ENCODE measurements at places on chromosomes 6 and 20.

DNA sequence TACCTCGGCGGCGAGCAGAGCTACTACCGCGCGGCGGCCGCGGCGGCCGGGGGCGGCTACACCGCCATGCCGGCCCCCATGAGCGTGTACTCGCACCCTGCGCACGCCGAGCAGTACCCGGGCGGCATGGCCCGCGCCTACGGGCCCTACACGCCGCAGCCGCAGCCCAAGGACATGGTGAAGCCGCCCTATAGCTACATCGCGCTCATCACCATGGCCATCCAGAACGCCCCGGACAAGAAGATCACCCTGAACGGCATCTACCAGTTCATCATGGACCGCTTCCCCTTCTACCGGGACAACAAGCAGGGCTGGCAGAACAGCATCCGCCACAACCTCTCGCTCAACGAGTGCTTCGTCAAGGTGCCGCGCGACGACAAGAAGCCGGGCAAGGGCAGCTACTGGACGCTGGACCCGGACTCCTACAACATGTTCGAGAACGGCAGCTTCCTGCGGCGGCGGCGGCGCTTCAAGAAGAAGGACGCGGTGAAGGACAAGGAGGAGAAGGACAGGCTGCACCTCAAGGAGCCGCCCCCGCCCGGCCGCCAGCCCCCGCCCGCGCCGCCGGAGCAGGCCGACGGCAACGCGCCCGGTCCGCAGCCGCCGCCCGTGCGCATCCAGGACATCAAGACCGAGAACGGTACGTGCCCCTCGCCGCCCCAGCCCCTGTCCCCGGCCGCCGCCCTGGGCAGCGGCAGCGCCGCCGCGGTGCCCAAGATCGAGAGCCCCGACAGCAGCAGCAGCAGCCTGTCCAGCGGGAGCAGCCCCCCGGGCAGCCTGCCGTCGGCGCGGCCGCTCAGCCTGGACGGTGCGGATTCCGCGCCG, 994 bp downstream of the FOXC1 start:
- no peak for DNase-seq

DNA sequence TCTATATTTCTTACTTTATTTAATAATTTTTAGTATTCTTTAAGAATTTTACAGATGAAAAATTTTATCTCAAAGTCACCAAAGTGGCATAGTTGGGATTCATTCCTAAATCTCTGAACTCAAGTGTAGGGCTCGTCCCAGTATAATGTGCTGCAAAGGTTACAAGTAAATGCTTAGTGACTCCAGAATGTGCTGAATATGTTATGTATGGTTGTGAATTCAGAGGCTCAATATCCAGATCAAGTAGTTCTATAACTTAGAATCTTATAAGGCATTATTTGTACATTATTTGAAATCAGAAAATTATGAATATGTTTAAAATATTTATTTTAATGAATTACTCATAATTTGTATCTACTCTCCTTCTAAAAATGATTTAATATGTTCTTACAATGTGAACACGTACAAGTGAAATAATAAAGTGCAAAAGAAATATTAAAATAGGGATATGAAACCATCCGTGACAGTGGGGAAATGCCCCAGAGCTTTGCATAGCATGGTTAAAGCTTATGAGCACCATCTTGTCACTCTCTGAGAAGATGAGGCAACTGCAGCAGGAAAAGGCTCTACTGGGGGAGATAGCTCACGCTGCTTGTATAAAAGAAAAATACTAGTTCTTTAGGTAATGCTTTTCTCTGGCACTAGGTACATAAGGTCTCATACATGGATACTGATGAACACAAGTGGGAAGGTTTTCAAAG, 259.0 kb downstream of the FOXC1 start:
- no peak for DNase-seq

DNA sequence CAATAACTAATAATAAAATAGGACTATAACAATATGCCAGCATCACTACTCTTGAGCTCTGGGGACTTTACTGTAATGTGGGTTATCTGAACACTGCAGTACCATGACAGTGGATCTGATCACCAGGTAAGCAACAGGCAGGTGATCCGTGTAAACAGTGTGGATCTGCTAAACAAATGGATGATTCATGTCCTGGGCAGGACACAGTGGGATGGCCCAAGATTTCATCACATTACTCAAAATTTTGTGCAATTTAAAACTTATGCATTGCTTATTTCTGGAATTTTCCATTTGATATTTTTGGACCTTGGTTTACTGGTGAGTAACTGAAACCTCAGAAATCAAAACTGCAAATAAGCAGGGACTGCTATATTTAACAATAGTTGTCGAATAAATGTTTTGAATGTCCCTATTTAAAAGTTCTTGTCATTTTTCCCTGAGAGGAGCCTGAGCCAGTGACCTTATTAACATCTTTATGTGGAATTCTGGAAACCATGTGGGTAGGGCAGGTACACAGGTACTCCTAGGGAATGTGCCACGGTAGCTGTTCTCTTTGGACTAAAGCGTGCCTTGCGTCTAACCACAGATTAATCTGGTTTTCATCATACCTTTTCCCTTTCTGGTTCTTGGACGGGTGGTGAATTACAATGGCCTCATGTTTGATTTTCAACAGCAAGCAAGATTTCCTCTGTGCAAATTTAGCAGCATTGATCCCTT, 214.5 kb upstream of the SASH1 start:
- no peak for DNase-seq

DNA sequence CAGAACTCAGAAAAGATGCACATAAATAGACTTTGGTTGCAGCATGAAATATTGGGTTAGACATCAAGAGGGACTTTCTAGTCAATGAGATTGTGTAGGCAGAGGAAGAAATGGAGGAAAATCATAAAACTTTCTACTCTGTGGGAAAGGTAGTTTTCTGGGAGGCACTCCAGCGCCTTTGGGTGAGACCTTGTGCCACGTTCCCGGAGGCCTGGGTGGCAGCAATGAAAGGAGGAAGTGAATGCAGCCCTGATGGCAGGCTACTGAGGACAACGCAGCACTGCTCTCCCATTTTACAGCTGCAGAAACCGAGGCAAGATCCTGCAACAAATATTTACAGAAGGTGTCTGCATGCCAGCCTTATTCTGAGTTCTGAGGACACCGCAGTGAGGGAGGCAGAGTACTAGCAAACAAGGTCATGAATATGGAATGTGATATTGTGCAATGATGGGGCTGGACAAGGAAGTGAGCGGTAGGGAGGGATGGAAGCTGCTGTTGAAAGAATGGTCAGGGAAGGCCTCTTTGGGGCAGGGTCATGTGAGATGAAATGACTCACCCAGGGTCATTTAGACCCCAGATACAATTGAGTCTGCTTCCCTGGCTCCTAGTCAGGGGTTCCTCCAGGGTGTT, 159.1 kb downstream of the TFAP2C start:
- DNase-seq: no peak

GRCh38 chr6:14596410-14596809, 478.8 kb downstream of the CD83 start:
- no peak for DNase-seq

DNA sequence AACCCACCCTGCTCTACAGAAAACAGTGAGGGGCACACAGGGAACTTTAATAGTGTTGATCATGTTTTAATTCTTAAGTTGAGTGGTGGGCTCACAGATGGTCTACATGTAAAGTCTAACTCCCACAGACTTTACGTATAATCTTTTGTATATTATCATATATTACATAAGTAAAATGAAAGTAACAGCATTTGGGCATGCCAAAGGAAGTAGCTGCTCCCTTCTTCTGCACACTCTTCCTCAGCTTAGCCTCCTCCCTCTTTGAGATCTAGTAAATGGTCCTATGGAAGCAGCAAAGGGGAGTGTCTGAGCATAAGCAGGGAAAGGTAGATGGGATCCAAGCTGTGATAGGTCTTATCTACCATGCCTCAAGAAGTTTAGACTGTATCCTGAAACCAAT, 11.2 kb downstream of the MED20 start:
- no peak for DNase-seq

- no peak for DNase-seq
Measured at GRCh38 chr20:18992418-18992817, 178.8 kb downstream of the SCP2D1 start.

GRCh38 chr6:118953391-118953790, 18.4 kb upstream of the MCM9 start:
- no peak for DNase-seq

DNA sequence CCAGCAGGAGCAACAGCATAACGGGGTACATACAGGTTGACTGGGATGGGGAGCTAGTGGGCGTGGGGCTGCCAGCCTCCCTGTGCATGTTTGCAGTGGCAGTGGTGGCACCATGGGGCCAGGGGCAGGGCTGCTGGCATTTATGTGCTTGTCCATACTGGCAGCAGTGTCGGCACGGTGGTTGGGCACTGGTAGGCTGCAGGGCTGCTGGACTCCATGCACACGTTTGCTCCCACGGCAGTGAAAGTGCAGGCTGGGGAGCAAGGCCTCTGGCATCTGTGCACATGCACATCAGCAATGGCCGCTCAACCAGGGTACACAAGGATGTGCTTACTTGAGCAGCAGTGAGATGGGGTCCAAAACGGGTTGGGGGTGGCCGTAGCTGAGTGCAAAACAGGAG, 159.5 kb upstream of the KHDRBS2 start:
- DNase-seq: no peak

DNA sequence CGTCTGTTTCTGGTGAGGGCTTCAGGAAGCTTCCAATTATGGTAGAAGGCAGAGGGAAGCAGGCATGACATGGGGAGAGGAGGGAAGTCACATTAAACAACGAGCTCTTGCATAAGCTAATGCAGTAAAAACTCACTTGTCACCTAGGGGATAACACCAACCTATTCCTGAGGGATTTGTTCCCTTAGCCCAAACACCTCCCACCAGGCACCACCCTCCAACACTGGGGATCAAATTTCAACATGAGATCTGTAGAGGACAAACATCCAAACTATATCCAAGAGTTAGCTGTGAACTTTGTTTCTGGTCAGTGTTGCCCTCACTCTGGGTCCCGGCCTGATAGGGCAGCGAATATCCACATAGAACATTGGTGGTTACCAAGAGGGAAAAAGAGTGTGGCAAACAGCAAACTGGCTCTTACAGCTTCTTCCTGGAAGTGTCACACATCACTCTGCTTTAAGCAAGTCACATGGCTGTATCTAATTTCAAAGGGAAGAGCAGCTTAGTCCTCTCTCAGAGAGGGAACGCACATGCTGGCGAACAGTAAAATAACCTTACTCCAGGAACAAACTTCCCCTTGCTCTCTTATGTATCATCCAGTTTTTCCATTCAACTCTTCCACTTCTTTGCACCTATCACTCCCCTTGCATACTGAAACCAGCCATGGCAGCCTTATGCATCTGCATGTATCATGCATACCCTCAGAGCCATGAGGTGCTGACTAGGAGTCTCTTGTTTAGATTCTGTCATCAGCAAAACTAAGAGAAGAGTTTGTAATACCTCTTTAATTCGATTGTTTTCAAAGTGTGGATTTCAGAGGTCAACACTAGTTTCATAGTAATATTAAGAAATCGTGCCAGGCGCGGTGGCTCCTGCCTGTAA, 4.8 kb upstream of the MOCS1 start:
- DNase-seq: no peak

DNA sequence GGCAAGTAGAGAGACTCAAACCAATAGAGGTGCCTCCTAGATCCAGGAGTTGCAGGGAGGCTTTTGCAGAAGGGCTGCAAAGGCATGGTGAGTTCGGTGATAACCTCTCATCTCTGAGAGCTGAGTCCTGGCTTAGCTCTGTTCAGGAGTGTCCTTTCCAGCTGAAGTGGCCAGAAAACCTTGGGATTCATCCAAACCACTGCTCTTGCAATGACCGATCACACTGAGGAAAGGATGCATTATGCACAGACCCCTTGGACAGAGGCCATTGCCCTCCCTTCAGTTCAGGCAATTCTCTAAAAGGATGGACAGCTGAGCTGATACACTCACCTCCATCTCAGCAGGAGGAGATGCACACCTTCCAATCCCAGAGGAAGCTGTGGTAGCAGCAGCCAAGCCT, 158.8 kb upstream of the ENPP5 start:
- DNase-seq: no peak

GRCh38 chr20:48846516-48847492, 19.0 kb upstream of the PREX1 start:
- DNase-seq: peak; percentile 42

GRCh38 chr20:64222291-64222735, 33.2 kb upstream of the PCMTD2 start:
- no peak for DNase-seq

- no peak for DNase-seq
Measured at GRCh38 chr20:21820688-21821087, 115.2 kb downstream of the PAX1 start.

GRCh38 chr6:160348223-160349019, at the start of gene SLC22A3:
SLC22A3 (plus strand) TSS chr6:160348378; CDS start chr6:160348420, 42 bp downstream.
- no peak for DNase-seq

DNA sequence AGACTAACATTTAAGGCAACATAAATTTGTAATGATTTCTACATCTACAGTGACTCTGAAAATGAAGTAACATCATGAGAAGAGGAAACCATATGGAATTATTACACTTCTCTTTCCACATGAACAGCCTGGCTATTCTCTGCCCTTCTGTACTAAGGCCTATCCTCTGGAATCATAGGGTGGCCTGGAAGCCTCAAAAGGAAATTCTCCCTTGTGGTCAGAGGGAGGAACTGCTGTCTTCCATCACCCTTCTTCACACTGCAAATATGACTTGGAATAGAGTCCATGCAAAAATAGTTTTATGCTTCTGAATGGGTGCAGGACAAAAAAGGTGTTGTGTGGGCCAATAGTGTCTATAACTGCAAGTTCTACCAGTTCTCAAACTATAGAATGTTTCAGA, 44.6 kb upstream of the SH3BGRL2 start:
- DNase-seq: no peak

GRCh38 chr20:19849341-19850197, 91.5 kb downstream of the RIN2 start:
- DNase-seq: no peak

DNA sequence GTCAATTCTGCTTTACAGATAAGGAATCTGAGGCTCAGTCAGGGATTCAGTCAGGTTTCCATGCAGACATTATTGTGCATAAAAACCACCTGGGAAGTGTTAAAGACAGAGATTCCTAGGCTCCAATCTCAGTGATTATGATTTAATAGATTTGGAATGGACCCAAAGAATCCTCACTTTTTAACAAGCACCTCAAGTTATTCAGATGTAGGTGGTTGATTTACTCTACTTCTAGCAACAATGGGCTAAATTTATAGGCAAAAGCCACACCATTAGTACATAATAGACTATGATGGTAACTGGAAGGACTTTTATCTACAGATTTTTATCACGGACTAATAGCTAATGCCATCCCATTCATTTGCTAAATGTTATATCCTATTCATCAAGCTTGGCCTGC, 9.0 kb downstream of the ENPP1 start:
- DNase-seq: no peak

GRCh38 chr6:18219591-18219990, 44.7 kb downstream of the DEK start:
- DNase-seq: no peak

GRCh38 chr6:81450180-81450579, 302.3 kb downstream of the TENT5A start:
- DNase-seq: no peak

- no peak for DNase-seq
Measured at GRCh38 chr6:134031696-134032255, 20.6 kb downstream of the SLC2A12 start.

- no peak for DNase-seq
Measured at GRCh38 chr20:23317081-23317480, 33.5 kb upstream of the NXT1 start.
